ENCODE measurements at places on chromosomes 1 and 21.
A peak's percentile ranks its signal among the peaks of the same experiment; 100 is the strongest.

DNA sequence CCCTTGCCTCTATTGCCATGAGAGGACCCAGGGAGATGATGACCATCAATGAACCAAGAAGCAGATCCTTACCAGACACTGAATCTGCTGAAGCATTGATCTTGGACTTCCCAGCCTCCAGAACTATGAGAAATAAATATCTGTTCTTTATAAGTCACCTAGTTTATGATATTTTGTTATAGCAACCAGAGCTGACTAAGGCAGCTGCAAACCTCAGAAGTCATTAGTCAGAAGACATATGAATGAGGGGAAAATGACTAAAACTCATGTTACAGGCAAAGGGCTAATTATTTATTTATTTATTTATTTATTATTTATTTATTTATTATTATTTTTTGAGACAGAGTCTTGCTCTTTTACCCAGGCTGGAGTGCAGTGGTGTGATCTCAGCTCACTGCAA is 321.1 kb downstream of the TGFB2 start:
- peak; percentile 48 for DNase-seq

DNA sequence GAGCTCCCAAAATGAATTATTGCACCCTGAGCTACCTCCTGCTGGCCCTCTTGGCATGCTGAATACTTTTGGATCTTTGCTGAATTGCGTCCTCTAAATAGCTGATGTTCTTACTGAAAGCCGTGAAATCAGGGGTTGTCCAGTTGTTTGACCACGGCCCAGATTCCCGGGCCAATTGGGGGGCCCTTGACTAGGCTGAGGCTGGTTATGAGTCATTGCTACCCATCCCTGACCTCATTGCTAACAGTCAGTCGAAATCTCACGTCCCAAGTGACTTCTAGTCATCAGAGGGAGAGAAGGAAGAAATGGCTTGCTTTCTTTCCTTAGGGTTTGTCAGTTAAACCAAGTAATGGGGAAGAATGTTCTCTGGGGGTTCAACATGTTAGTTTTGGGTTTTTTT is 37.4 kb downstream of the SMYD2 start:
- DNase-seq: no peak

- DNase-seq: peak; percentile 72
Observed at GRCh38 chr1:208093754-208094719, 150.1 kb downstream of the PLXNA2 start.

GRCh38 chr1:208709981-208710380 is 465.8 kb upstream of the PLXNA2 start:
- no peak for DNase-seq

DNA sequence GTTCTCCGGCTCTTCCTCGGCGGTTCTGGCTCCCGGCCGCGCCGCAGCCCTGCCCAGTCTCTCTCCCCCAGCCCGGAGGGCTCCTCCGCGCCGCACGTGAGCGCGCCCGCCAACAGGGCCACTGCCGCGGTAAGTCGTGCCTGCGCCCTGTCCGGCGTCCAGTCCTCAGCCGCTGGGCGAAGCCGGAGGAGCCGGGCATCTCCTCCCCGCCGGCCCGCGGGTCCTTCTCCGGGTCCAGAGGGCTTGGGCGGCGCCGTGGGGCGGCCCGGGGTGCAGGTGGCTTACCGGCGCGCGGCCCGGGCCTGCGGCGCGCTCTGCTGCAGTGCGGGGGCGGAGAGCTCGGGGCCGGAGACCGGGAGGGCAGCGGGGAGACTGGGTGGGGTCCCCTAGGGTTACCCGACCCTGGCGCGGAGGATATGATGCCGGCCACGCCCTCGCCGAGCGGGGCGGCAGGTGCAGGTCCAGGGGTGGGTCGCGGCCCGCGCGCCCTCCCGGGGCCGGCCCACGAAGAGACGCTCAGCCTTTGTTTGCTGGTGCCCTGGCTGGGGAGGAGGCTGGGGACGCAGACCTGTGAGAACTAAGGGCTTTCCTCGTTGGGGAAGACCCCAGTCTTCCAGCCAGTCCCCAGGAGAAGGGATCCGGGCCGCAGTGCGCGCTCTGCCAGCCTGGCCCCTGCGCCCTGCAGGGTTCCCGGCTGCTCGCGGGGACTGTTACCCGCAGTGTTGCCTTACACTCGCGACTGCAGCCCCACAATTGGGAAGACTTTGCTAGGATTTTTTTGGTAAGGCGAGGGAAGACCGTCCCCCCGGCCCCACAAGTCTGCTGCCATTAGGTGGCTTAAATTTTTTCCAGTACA is at the start of gene DOP1B:
Gene DOP1B, plus strand, starts transcription at position 10 of the 856 bp plus-strand sequence. CDS start 7,910 bp downstream, outside the sequence.
- DNase-seq: no peak

DNA sequence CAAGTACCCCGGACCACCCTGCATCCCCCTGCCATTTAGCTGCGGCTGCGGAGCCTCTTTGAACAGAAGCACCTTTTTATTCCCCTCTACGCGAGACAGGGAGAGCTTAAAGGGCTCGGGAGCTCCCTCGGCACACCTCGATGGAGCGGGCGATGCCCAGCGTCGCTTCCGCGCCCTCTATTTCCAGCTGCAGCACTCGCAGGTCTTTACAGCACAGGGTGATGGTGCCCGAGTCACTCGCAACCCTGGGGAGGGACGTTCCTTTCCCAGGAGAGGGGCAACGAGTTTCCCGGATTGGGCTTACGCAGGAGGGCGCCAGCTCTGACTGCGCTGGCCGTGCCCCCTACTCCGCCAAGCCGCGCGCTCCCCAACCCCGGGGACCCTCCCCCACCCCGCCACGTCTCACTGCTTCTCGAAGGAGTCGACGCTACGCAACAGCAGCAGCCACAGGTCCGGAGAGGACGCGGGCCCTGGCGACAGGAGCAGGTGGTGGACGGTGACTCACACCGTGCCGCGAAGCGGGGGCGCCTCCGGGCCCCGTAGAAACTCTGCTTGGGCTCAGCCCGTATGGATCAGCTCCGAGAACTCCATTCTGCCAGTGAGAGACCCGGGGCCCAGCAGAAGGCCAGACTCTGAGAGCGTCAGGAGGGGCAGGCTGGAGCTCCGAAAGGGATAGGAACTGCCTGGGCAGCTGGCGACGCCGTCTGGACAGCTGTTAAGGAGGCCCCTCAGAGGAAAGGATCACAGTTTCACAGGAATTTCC is 5.8 kb upstream of the FAM167B start:
- no peak for DNase-seq

DNA sequence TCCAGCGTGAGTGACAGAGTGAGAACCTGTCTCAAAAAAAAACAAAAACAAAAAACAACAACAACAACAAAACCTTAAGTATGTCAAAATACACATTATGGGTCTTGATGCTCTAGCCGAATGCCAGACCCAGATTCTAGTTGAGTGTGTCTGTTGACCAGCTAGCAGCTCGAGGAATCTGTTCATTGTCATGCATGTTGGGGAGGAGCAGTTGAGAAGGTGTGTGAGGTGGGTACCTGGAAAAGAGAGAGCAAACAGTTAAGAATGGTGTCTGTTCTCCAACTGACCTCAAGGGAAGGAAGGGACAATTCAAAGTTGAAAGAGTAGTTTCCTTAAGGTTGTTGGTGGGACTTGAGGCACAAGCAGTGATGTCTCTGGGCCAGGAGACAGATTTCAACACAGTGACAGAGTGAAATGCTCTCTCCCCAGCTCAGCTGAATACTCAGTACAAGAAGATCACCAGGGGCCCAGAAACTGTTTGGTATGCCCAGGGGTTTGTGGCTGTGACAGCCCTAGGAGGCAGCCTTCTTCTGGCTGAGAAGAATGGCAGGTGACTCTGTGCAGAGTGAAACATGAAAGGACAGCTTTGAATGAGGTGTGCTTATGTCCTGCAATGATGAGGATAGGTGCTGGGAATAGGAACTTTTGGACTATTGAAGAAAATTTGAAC is 14.4 kb upstream of the POU2F1 start:
- no peak for DNase-seq

All from amniotic epithelial cell (primary cell).